Activated naive CD4-positive, alpha-beta T cell treated with anti-CD3 and anti-CD28 coated beads, Interleukin-2, amount 10 ng/mL, durations not matched to agents 7 days and 5 days (primary cell): ENCODE measurements at places on chromosomes 6 and 20.

DNA sequence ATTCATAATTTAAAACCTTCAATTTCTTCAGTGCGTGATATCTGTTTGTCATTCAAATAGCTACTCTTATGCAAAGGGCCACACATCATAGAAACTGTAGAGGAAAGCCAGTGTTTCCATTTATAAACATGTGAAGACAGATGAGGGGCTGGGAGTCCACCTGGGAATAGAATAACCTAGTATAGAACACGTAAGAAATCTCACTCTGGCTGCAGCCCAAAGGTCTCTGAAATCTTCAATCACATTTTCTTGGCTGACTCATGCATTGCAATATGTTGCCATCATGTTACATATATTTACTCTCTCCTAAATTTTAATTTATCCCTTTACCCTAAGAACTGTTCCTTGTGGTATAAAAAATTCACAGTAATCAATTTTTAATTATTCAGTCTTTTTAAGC is 123.2 kb downstream of the ELOVL4 start:
- H3K36me3 ChIP-seq = no peaks in the 10 kb centered on the region
- H3K4me1 ChIP-seq = no peaks in the 10 kb centered on the region
- H3K4me3 ChIP-seq = no peak overlapping the region
- no peaks in the 10 kb centered on the region for H3K27me3 ChIP-seq

GRCh38 chr6:19552076-19552475 is 285.1 kb upstream of the ID4 start:
- H3K27ac ChIP-seq = no peak overlapping the region
- no peak for DNase-seq
- no peaks in the 10 kb centered on the region for H3K4me1 ChIP-seq
- H3K4me3 ChIP-seq = no peak overlapping the region
- H3K27me3 ChIP-seq = no peaks in the 10 kb centered on the region

DNA sequence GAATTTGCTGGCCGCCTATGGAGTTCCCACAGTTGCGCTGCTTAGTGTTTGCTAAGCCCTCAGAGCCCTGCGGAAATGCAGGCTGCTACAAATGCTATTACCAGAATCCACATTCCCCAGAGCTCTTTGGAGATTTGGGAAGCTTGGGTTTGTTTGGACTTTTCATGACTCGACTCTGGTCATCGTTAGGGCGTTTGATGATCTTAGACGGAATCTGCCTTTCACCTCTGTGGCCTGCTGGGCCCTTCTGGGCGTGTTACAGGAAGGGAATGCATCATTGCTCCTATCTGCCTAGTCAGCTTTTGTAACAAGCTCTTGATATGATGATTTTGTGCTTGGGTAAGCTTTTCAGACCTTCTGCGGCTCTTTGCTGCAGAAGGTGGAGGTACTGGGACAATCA is 50.8 kb downstream of the EYA2 start:
- H3K27me3 ChIP-seq = peaks cover 50% of the 10 kb centered on the region
- DNase-seq = no peak
- H3K4me3 ChIP-seq = no peak overlapping the region
- no peaks in the 10 kb centered on the region for H3K4me1 ChIP-seq
- no peak overlapping the region for H3K27ac ChIP-seq

GRCh38 chr6:282867-283416 is 9.3 kb upstream of the DUSP22 start:
- H3K36me3 ChIP-seq = peaks cover 1% of the 10 kb centered on the region
- DNase-seq = no peak
- no peak overlapping the region for H3K4me3 ChIP-seq

DNA sequence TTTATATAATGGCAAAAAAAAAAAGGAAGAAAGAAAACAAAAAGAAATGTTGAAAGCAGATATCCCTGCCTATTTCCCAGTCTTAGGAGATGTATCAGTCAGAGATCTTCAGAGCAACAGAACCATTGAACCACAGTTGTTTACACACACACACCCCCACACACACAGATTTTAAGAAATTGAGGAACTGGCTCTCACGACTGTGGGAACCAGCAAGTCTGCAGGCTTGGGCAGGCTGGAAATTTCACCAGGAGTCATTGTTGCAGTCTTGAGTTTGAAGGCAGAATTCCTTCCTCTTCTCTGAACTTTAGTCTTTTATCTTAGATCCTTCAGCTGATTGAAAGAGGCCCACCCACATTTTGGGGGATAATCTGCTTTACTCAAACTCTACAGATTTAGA is 380.9 kb downstream of the CDKAL1 start:
- H3K4me3 ChIP-seq = no peak overlapping the region
- DNase-seq = no peak
- no peak overlapping the region for H3K27ac ChIP-seq

- H3K36me3 ChIP-seq = no peaks in the 10 kb centered on the region
- no peak overlapping the region for H3K27ac ChIP-seq
- peaks cover 16% of the 10 kb centered on the region for H3K4me1 ChIP-seq
- H3K27me3 ChIP-seq = peaks cover 34% of the 10 kb centered on the region
Observed at GRCh38 chr6:13870214-13870830, 54.4 kb upstream of the RNF182 start.

GRCh38 chr6:93468291-93468690 is 48.9 kb upstream of the EPHA7 start:
- no peak for DNase-seq
- no peaks in the 10 kb centered on the region for H3K27me3 ChIP-seq
- no peak overlapping the region for H3K27ac ChIP-seq

DNA sequence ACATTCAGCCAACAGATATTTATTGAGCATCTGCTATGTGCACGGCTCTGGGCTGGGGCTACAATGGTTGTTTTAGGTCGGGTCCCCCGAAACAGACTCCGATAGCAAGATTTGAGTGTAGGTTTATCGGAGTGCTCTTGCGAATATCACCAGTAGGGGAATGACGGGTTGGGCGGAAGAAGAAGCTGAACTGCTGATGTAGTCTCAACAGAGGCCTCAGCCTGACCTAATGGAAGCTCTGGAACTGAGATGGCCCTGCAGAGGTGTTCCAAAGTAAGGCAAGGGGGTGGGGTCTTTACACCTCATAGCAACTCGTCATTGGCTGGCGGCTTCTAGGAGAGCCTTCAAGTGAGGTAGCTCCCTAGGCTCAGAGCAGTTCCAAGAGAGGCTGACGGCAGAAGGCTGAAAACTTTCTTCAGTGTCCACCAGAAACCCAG is 1.1 kb downstream of the L3MBTL1 start:
- no peak overlapping the region for H3K27ac ChIP-seq
- DNase-seq = no peak
- no peaks in the 10 kb centered on the region for H3K36me3 ChIP-seq
- peaks cover 60% of the 10 kb centered on the region for H3K27me3 ChIP-seq
- H3K4me1 ChIP-seq = peaks cover 5% of the 10 kb centered on the region

GRCh38 chr6:89862273-89862672 is 32.0 kb upstream of the GJA10 start:
- peak overlapping the region; percentile 10 for H3K27ac ChIP-seq
- peaks cover 67% of the 10 kb centered on the region for H3K36me3 ChIP-seq
- no peak for DNase-seq
- H3K4me1 ChIP-seq = peaks cover 24% of the 10 kb centered on the region

- peaks cover 4% of the 10 kb centered on the region for H3K27me3 ChIP-seq
- H3K36me3 ChIP-seq = peaks cover 5% of the 10 kb centered on the region
- H3K27ac ChIP-seq = no peak overlapping the region
- no peak for DNase-seq
- H3K4me1 ChIP-seq = no peaks in the 10 kb centered on the region
Observed at GRCh38 chr6:36373368-36374019, 14.0 kb downstream of the ETV7 start.

DNA sequence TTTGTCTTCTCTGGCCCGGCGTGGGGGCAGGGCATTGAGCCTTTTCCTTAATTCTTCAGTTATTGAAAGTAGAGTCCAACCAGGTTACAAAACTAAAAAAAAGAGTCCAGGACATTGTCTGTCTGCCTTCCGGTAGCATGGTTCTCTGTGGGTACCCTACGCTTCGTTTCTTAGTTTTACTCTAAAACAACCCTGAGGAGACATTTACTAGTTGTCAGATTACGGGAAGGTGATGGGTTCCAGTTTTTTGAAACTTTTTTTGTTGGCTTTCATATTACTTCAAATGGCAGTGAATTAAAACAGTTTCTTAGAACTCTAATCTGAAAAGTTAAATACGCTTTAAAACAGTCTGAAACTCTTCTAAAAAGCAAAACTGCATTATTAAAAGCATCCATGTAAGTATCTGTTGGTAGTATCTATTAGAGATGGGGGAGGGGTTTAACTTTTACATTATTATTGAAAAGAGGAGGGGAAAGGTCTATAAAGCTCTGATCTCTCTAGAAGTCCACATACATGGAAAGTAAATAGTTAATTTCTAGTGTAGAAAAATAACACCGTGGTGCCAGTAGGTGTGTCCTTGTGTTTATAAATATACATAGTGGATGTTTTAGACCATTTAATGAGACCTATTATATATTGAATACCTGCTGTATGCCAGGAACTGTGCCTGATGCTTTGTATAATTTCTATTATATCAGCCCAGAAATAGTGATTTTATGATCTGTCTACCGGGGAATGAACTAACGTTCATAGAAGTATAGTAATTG is 2.2 kb downstream of the BICRAL start:
- DNase-seq = no peak
- peaks cover 23% of the 10 kb centered on the region for H3K4me1 ChIP-seq
- H3K4me3 ChIP-seq = peak overlapping the region; percentile 92
- H3K36me3 ChIP-seq = peaks cover 24% of the 10 kb centered on the region

DNA sequence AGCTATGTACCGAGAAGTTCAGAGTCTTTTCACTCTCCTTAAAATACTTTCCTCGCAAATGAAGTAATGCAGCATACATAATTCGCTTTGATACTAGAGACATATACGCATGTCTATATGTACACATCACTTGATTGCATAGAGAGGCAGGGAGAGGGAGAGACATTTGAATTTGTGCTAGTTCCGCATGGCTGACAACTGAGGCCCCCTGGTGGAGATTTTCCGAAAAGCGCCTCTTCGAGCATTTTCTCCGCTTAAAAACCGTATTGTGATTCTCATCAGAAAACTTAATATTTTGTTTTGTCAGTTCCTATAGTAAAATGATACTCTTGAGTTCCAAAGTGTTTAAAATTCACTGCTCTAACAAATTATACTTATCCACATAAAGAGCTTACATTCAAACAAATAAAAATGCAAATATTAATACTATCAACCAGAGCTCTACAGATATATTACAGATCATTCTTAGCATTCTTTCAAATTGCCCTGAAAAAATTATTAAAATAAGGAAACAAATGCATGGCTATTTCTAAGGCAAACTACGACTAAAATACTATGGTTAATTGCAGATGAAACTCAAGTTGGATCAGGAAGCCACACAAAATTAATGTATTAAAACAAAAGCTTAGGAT is 637 bp downstream of the MYLK4 start:
- H3K36me3 ChIP-seq = no peaks in the 10 kb centered on the region
- H3K4me1 ChIP-seq = no peaks in the 10 kb centered on the region
- peak; percentile 77 for DNase-seq
- no peak overlapping the region for H3K27ac ChIP-seq

GRCh38 chr6:109458774-109459531 is 3.4 kb upstream of the MICAL1 start:
- no peaks in the 10 kb centered on the region for H3K27me3 ChIP-seq
- H3K4me1 ChIP-seq = peaks cover 62% of the 10 kb centered on the region
- H3K27ac ChIP-seq = peak overlapping the region; percentile 79
- peaks cover 40% of the 10 kb centered on the region for H3K36me3 ChIP-seq

- no peak overlapping the region for H3K27ac ChIP-seq
- no peak overlapping the region for H3K4me3 ChIP-seq
- peaks cover under 1% of the 10 kb centered on the region for H3K4me1 ChIP-seq
- no peak for DNase-seq
- no peaks in the 10 kb centered on the region for H3K27me3 ChIP-seq
- H3K36me3 ChIP-seq = no peaks in the 10 kb centered on the region
Observed at GRCh38 chr6:52424513-52424912, 4.4 kb downstream of the EFHC1 start.

DNA sequence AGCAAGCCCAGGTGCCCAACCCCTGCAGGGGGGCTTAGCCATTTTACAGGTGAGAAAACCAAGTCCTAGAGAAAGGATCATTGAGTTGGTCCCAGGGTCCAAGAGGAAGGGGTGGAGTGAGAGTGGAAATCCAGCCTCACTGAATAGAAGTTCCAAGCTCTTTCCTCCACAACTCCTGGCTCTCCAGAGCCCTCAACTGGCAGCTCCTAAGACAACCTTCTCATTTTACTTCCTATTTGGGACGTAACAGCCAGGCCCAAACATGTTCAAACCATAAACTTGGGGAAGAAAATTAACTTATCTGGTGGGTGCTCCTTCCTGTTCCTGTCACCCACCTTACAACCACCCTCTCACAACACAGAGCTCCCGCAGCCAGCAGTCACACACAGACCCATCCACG is 57.9 kb downstream of the PRND start:
- no peaks in the 10 kb centered on the region for H3K27me3 ChIP-seq
- H3K27ac ChIP-seq = no peak overlapping the region
- DNase-seq = no peak
- H3K4me1 ChIP-seq = peaks cover 18% of the 10 kb centered on the region
- no peak overlapping the region for H3K4me3 ChIP-seq
- peaks cover 42% of the 10 kb centered on the region for H3K36me3 ChIP-seq

DNA sequence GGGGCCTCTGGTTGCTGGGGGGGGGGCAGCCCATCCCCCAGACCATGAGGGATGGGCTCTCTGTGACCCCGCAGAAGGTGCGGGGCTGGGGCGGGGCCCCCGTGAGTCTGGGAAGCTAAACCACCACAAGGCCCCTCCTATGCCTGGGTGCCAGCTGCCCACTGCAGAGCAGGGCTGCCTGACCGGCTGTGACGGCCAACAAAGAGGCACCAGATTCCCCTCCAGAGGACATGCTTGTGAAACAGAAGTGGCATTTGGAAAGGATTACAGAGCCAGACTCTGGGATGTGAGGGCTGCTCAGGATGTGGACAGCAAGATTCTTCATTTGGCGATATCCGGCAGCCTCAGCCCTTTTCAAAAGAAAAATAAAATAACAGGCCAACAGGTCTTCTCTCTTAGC is 16.5 kb upstream of the NTSR1 start:
- H3K36me3 ChIP-seq = no peaks in the 10 kb centered on the region
- no peak overlapping the region for H3K4me3 ChIP-seq
- H3K27ac ChIP-seq = no peak overlapping the region
- no peaks in the 10 kb centered on the region for H3K4me1 ChIP-seq
- peaks cover 58% of the 10 kb centered on the region for H3K27me3 ChIP-seq

DNA sequence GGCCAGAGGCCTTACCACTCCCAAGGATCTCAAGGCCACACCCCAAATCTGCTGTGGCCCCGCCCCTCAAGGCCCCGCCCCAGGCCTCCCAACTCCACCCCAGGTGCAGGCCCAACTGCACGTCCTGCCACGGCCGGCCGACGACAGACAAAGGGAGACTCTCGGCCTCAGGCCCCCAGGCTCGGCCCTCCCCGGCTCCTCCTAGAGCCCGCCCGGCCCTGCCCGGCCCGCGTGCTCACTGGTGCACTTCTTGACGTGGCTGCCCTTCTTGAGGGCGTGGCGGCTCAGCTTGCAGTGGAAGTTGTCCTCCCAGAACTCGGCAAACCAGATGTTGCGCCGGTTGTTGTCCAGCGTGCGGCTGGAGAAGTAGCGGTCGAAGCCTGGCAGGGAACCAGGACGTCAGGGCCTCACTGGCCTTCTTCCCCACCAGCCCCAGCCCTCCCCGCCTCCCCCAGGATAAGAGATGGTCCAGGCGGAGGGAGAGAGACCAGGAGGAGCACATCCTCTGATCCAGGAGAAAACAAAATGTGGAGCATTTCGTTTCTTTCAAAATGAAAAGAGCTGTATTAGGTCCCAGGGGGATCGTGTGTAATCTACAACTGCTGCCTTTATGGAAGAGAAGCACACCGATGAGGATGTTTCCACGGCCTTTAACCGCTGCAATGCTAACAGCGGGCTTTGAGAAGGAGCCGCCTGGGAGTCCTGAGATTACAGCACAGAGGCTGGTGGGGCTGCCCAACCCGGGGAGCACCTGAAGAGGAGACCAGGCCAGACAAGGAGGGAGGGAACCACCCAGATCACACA is 89.4 kb downstream of the GRM4 start:
- peak; percentile 27 for DNase-seq
- H3K36me3 ChIP-seq = no peaks in the 10 kb centered on the region
- H3K4me3 ChIP-seq = no peak overlapping the region
- H3K27me3 ChIP-seq = peaks cover 47% of the 10 kb centered on the region
- no peaks in the 10 kb centered on the region for H3K4me1 ChIP-seq
